Activated CD8-positive, alpha-beta T cell treated with anti-CD3 and anti-CD28 coated beads, Interleukin-2, amount 10 ng/mL, durations not matched to agents 7 days and 5 days (primary cell): ENCODE measurements at places on chromosomes 12 and 14. TPM values are rescaled to one million over a fixed set of nuclear protein-coding genes. Genes with fewer than 3 reads are reported as not detected.

DNA sequence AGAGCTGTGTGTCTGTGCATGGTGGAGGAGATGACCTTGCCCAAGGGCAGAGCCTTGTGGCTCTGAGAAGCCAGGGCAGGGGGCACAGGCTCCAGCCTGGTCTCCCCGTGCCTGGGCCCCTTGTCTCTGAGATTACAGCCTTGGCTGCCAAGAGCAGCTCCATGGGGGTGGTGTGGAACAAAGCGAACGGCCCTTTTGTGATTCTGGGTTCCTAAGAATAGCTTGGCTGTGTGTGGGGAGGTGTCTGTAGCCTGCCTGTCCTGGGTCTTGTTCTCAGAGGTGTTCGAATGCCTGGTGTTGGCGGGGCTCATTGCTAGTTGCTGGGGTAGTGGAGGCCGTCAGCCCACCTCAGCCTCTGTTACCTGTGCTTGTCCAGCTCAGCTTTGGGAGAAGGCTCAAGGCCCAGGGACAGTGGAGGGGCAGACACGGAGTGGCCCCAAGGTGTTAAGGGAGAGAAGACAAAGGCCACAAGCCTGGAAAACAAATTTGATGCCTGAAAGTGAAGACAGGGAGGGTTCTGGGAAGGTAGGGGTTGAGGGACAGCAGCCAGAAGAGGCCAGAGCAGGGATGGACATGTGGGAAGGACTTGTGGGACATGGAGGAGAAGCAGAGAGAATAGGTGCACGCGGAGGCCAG, 7.4 kb upstream of the MYH7 start:
- DNase-seq: no peak

GRCh38 chr12:6768437-6768914, 2.3 kb downstream of the PTMS start:
- no peak for DNase-seq

DNA sequence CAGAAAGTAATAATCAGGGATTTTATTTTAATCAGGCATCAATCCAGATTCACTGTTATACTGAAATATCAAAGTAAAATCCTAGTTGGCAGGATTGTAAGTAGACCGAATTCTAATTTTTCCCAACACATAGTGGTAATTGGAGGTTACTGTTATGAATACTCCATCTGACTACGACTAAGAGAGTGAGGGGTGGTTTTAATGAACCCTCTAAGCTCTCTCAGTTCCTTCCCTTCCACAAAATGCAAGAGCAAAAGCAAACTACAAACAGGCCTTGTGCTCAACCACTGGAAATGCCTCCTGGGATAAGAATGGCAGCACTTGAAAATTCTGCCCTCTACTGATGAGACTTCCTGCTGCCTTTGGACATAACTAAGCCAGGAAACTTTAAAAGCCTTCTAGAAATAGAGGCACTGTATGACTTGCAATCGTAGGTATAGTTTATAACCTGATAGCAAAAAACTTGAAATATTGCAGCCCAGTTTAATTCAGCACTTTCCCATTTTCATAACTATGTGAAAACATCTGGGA, 184.8 kb downstream of the SLC16A7 start:
- no peak for DNase-seq

The IL26 gene
- not detected for total RNA-seq

GRCh38 chr12:78101113-78101876, 270.6 kb downstream of the NAV3 start:
- DNase-seq: no peak

- DNase-seq: peak; percentile 55
Observed at GRCh38 chr14:58107947-58108552, 44.0 kb downstream of the ARMH4 start.

DNA sequence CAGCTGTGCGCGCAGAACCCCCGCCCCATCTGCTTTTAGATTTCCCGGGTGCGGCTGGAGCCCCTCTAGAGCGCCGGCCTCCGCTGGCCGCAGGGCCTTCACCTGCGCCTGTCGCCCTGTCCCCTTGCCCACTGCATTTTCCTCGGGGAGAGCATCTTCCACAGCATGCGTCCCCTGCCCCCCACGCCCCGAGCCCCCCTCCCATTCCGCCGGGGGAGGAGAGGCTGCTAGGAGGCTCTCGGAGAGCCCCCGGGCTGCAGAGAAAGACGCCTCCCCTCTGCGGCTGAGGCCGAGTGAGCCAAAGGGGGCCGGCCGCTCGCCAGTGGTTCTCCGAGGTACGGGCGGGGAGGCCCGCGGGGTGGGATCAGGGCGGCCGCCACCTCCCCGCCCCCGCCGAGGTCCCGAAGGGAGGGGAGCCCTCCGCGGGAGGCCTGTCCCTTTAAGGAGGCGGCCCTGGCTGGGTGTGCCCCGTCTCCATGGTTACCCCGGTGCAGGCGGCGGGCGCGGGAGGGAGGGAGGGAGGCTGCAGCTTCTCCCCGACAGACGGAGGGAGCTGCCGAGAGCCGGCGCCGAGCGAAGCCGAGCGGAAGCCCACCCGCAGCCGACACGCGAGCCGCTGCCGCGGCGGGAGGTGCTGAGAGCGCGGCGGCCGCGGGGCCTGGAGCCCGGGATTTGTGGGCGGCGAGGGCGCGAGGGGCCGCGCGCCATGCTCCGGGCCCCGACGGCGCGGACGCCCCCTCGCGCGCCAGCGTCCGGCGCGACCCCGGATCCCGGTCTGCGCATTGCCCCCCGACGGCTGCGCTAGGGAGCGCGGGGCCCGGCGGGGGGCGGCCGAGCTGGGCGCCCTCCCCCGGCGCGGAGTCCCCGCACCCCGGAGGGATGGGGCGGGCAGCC, at the start of gene KCNH3:
Gene KCNH3 (plus strand): TSS at position 521 of the 894 bp plus-strand sequence. CDS start 387 bp downstream, outside the sequence.
- peak; percentile 95 for DNase-seq

- DNase-seq: no peak
Observed at GRCh38 chr12:59972905-59973304, 377.1 kb downstream of the SLC16A7 start.

DNA sequence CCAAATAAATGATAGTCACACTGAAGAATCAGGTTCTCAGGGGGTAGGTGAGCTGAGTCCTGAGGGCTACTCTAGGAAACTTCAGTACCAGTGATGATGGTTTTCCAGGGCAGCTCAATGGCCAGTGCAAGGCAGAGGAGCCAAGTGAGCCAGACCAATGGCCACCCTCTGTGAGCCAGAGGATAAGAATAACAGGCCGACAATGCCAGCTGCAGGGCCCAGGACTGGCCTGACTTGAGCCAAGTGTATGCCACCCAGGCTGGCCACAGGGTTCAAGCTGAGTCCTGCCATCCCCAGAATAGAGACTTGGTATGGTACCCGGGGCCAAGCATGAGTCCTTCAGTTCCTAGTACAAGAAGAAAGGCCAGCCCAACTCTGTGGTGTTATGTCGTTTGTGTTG, 355.5 kb downstream of the DPF3 start:
- no peak for DNase-seq

- no peak for DNase-seq
Observed at GRCh38 chr14:89447182-89447944, 30.3 kb upstream of the FOXN3 start.

GRCh38 chr12:1972856-1973317, 31.4 kb downstream of the DCP1B start:
- DNase-seq: no peak

The TAS2R7 gene
- not detected for total RNA-seq

The JPH4 gene
- not detected for total RNA-seq

DNA sequence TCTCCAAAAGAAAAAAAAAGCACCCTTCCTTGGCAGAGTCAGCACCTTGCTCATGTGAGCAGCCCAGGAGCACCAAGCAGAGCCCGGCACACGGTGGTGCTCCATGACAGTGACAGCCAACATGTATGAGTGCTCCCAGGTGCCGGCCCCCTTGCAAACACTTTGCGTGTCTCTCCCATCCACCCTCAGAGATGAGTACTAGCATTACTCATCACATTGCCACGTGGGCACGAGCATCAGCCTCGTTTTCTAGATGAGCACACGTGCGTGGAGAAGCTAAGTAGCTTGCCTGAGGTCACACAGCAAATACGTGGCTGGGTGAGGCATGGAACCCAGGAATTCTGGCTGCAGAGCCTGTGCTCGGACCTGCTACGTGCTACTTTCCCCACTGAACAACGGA, 177.9 kb upstream of the PRMT8 start:
- DNase-seq: no peak

DNA sequence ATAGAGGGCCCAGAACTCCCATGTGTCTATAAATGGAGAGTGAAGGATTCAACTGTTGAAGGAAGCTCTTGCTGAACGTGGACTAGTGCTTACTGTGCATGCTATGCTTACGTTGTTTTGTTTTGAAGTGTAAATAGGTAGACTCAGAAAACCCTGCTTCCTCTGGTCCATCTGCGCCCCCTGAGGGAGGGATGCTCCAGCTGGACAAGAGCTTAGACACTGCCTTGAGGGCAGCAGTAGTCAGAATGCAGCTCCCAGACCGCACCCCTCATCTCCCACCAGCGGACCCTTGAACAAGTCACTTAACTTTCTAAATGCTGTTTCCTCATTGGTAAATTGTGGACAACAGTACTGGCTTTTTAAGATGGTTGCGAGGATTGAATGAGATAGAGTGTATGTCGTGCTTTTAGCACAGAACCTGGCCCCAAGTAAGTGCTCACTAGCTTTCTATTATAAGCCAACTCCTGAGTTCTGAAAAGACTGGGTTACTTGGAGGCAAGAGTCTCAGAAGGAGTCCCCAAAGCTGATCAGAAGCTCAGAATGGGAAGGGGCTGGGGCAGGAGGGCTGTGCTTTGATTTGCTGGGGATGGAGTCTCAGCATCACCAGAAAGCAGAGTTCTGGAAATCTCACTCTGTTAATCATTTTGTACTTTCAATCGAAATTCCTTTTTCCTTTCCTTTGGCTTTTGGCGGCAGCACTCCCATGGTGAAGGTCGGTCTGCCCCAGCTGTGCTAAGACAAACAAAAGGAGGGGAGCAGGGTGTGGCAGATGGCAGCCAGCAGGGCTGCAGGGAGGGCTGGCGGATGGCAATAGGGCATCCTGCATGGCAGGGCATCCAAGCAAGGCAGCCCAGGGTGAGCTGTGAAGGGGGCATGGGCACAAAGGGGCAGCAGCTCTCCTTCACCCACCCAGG, 15.6 kb downstream of the AGAP2 start:
- no peak for DNase-seq

DNA sequence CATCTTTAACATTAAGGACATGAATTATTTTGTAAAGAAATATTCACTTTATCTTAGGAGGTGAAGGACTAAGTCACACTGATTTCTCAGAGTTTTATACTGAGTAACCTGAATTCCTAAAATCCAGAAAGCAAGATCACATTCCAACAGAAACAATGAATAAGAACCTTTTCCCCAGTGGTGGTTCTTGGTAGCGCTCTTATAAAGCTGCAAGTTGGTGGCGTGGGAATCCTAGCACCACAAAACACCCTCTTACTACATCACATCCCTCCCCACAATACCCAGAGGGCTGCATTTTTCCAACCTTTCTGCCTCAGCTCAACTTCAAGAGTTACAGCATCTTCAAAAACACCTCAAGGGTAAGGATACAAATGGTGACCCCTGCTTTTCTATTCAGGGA, 44.0 kb upstream of the SMUG1 start:
- DNase-seq: no peak

GRCh38 chr14:104794993-104795780, at the start of gene AKT1:
TSS of gene AKT1 (minus strand) at chr14:104795748. CDS start at chr14:104792643, 3,105 bp downstream.
- DNase-seq: peak; percentile 33

- no peak for DNase-seq
Observed at GRCh38 chr14:105337966-105338741, 23.6 kb downstream of the PACS2 start.

GRCh38 chr12:57112492-57113294, 1.5 kb upstream of the STAT6 start:
- DNase-seq: no peak

The MYO1H gene
- total RNA-seq: not detected

- DNase-seq: no peak
Observed at GRCh38 chr12:63041601-63042000, 106.7 kb upstream of the PPM1H start.

- DNase-seq: no peak
Observed at GRCh38 chr14:51993285-51993920, 4.1 kb downstream of the RTRAF start.

DNA sequence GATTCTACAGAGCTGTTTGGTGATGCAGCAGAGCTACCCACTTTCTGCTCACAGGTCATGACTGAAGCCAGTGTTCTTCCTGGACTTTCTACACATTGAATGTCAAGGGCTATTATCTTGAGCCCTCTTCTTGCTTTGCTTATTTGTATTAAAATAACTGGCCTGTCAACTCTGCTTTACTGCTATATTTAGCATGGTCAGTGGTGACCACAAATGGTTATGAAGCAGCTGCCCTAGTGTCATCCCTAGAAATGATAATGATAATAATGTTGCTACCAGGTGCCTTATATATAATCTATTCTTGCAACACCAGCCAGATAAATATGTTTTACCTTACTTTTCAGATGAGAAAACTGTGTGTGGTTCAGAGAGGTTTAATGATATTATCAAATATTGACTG, 2.6 kb upstream of the LRRC10 start:
- DNase-seq: no peak

The KLRK1 gene
- 123 TPM for total RNA-seq

DNA sequence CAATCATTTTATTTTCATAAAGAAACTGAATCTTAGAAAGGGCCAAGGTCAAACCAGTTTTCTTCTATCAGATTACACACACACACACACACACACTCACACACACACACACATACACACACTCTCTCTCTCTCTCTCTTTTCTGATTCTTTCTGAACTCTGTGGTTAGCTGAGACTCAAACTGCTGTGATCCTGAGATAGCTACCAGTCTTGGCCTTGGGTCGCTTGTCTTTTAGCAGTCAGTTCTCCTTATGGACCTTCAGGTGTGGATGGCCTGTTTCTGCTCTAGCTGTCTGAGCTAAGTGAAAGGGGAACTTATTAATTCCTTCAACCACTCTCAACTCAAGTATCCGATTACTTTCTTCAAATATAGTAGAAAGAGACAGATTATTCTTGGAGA, 145.1 kb downstream of the GRIP1 start:
- DNase-seq: no peak

DNA sequence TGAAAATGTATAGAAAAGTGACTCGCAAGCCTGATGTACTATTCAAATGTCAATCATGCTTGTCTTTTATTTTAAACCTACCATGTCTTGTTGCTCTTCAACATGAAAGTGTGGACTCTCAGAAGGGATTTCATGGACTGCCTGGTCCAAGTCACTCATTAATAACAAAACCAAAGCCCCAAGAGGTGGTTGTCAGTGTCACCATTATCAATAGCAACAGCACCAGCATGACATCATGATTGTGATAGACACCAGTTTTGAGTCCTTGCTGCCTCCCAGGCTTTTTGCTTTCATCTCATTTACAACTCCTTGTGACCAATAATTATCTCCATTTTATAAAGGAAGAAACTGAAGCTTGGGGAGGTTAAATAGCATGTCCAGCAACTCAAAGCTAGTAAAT, 112.0 kb upstream of the TMPO start:
- DNase-seq: no peak
